ENCODE measurements at places on chromosomes 1 and 21.

DNA sequence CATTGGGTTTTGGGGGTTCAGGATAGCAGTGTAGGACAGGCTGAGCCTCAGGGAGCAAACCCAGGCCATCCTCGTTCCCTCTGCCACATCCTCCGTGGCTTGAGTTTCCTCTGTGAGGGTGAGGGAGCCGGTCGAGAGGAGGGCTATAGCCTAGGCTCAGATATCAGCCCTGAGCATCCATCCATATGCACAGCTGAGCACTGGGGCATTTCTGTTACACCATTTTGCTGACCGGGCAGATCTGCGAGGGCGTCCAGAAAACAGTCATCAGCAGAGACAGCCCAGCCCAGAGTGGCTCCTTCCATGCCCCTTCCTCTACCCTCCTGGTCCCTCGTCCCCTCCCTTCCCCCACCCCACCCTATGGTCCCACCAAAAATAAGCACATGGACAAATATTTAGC lies 53.5 kb downstream of the PTPRF start:
- no peak for DNase-seq

DNA sequence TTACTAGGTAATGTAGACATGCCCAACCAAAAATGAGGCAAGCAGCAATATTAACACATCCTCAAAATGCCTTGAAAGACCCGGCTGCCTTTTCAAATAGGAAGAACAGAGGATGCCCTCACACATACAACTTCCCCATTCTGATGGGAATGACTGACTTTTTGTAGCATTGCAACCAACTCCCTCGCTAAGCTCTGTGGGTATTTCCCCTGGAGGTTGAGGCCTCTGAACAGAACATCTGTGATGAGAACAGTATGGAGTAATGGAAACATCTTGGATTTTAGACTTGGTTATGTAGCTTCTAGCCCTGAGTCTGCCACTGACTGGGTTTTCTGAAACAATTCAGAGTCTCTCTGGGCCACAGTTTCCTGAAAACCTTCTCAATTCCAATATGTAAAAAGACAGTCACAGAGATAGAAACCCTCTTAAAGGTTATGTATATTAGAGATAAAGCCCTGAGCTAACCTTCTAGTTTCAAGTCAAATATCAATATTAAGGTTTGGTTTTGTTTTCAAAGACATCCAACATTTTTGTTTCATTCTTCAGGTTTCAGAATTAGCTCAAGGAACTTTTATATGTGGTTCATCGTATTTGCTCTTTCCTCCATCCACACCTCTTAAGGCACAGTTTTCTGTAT lies 311.5 kb downstream of the SETD4 start:
- no peak for DNase-seq

DNA sequence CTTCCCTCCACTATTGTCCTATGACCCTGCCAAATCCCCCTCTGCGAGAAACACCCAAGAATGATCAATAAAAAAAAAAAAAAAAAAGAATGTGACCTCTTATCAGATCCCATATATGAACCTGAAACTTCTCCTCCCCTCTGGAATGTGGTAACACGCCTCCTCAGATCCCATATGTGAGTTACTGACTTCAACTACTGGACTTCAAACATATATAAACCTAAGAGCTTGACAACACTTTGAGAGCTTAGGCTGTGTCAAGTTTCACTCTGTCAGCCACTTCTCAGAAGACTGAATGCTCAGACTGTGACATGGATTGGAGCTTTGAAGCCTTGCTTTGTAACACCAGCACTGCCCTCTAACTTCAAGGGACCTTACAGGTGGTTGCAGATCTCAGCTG lies 148.4 kb downstream of the COP1 start:
- DNase-seq: no peak

DNA sequence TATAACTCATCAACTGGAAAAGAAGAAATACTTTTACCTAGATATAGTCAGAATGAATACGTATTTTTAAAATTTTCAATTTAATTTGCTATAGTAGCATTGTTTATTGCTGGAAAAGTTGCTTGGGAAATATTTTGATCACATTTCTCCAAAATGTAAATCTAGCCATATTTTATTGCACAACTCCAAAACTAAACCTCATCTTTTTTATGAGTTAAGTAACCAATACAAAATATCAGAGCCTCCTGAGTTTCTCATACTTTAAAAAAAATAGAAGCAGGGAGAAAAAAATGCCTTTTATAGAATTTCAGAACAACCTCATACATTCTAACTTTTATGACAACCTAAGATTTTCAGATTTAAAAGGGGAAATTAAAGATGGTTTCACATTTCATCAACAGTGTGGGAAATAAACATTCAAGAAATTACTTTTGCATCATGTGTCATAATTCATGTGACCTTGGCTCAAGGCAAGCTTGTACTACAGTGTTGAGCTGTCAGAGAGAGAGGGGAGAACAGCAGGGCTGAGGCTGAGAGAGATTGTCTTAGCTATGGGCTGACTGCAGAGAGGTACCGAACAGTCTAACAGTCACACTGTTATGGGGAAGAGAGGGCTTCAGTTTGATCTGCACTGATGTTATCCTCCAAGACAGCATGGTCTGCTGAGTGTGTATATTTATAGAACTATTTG lies 519.0 kb downstream of the LTN1 start:
- DNase-seq: no peak

DNA sequence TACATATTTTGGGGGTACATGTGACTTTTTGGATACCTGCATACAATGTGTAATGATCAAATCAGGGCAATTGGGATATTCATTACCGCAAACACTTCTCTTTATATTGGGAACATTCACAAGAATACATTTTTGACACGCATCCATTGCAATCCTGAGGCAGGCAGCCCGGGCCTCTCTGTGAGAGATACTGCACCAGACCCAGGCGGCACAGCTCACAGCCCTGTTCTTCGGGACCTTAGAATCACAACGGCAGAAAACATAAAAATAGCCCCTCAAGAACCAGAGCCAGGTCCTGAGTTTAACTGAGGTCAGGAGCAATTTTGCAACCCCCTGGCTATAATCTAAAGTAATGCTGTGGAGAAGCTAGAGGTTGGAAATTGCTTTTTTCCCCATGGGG lies 90.8 kb upstream of the PGBD5 start:
- no peak for DNase-seq

DNA sequence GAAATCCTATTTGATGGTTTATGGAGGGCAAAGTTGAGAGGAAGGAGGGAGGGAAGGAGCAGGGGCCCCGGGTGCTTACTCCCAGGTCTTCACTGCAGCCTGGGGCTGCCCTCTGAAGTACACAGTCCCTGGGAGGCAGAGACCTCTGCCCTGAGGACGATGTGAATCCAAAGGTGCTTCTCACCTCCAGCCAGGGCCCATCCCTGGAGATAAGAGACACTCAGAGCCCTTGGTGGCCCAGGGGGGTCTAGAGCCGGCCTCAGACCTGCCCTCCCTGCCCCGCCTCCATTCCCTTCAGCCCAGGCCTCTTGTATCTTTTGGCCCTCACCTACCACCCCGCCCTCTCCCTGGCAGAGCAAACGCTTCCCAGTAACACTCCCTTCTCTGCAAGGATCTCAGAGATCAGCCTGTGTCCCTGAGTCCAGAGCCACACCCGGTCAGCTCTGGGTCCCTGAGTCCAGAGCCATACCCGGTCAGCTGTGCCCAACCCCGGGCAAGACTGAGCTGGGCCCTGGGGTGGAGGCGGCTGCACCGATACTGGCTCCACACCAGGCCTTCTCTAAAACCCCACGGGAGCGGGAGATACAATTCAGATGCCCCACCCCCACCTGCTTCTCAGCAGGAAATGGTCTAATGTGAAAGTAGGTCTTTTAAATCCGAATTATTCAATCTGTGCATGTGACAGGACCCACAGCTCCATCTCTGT lies 3.6 kb upstream of the GNB1 start:
- no peak for DNase-seq

DNA sequence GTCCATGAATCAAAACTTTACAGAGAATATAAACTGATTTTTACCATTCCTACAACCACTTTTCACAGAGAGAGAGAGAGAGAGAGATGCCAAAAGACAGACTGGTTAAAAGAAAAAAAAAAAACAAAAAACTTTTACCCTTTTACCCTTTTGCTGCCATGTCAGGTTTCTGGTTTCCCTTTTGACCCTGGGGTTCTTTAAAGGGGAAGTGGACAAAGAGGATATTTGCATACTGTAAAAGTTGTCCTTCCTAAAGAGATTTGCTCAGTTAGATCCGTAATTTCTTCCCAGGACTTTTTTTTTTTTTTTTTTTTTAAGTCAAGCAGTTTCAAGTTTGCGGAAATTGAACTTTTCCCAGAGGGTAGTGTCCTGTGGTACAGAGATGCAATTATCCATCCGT lies 287.8 kb upstream of the RGS18 start:
- no peak for DNase-seq

GRCh38 chr1:51843948-51844347 lies 34.6 kb downstream of the NRDC start:
- DNase-seq: no peak

- peak; percentile 84 for DNase-seq
Measured at GRCh38 chr1:159009704-159010361, at the start of gene IFI16. TSS of gene IFI16 (plus strand) at chr1:159009907. CDS start at chr1:159014681, 4,774 bp downstream.

GRCh38 chr1:41261926-41262618 lies 20.0 kb upstream of the SCMH1 start:
- no peak for DNase-seq

GRCh38 chr1:228314315-228314657 lies 92.3 kb downstream of the TRIM11 start:
- no peak for DNase-seq

DNA sequence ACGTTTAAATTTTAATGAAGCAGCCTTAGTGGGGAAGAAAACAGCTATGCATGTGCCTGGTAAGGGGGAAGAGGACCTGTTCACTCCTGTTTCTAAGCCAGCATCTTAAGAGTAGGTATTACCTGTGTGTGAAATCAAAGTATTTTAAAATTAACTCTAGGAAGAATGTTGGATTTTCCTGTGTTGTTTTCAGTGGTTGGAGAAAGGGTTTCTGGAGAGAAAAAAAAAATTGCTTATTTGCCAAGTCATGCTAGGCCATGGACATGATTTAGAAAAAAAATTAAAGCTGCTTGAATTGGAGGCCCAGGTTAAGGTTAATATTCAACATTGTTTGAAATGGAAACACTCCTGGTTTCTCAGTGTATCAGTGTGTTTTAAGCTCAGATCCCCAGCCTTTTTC lies 42.9 kb upstream of the DNAJC6 start:
- DNase-seq: no peak

DNA sequence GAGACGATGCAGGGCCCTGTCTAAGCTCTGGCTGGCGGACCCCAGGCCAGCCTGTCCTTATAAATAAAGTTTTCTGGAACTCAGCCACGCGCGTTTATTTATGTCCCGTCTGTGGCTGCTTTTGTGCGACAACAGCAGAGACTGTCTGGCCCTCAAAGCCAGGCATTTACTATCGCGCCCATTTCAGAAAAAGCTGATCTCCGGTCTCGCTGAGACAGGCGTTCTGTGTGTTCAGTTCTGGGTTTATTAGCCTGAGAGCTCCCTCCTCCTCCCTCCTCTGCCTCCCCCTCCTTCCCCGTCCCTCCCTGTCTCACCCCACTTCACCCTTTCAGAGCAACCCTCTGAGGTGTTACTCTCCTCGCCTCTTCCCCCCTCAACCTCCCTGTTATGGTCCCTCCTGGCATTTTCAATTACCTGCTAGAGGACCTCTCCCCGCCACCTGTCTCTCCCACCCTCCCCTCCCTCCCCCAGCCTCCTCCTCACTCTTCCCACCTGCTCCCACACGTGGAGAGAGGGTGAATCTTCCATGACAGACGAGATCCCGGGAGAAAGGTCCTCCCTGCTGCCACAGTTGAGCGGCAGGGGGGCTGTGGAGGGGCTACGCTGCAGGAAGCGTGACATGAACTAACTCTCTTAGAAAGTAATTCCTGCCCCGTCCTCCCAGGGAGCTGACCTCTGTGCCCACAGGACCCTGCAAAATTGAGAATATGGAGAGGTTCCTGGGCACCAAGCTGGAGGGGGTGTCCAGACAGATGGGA lies 59.9 kb downstream of the SPSB1 start:
- DNase-seq: no peak

GRCh38 chr1:55192093-55192492 lies 23.1 kb downstream of the USP24 start:
- no peak for DNase-seq

DNA sequence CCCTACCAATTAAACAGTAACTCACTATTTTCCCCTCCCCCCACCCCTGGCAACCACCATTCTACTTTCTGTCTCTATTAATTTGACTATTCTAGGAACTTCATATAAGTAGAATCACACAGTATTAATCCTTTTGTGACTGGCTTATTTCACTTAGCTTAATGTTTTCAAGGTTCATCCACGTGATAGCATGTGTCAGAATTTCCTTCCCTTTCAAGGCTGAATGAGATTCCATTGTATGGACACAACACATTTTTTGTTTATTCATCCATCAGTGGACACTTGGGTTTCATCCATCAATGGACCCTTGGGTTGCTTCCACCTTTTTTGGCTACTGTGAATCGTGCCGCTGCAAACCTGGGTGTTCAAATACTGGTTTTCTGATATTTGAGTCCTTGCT lies 41.7 kb downstream of the EIF2D start:
- DNase-seq: no peak

DNA sequence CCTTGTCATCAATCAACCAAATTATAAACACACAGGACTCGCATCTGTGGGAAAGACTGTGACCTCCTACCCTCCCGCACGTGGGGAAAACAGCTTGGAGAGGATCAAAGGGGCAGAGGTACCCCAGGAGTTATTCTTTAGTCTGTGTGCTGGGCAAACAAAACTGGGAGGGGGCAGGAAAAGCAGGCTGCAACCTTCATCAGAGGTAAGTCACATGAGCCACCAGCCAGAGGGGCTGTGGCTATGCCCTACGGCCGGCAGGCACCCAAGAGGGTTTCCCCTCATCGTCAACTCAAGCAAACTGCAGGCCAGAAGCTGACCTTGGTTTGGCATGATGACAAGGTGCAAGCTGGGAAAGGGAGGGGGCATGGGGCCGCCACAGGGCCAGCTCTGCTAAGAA lies 12.5 kb downstream of the SMIM12 start:
- no peak for DNase-seq

- no peak for DNase-seq
Measured at GRCh38 chr1:66633159-66633558, 99.2 kb downstream of the SGIP1 start.

- DNase-seq: no peak
Measured at GRCh38 chr1:181504399-181504842, 21.1 kb downstream of the CACNA1E start.

DNA sequence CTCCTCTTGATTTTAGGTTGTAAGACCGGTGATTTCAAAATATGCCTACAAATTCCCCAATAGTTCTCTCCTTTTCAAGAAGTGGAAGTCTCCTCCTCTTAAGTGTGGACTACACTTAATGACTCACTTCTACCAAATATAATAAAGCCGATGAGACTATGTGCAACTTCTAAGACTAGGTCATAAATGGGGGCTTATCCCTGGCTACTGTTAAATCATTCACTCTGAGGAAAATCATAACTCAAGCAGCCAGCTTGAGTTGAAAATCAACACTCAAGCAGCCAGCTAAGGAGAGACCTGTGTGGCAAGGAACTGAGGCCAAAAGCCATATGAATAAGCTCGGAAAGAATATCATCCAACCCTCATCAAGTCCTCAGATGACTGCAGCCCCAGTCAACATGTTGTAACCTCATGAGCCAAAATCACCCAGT lies 49.6 kb upstream of the PSMG1 start:
- no peak for DNase-seq

GRCh38 chr1:147117109-147117508 lies 55.2 kb downstream of the PRKAB2 start:
- DNase-seq: no peak
